ENCODE measurements at places on chromosomes 5 and 9.
A peak's percentile ranks its signal among the peaks of the same experiment; 100 is the strongest.

- no peak for DNase-seq
Observed at GRCh38 chr5:57540823-57541222, 58.2 kb upstream of the ACTBL2 start.

DNA sequence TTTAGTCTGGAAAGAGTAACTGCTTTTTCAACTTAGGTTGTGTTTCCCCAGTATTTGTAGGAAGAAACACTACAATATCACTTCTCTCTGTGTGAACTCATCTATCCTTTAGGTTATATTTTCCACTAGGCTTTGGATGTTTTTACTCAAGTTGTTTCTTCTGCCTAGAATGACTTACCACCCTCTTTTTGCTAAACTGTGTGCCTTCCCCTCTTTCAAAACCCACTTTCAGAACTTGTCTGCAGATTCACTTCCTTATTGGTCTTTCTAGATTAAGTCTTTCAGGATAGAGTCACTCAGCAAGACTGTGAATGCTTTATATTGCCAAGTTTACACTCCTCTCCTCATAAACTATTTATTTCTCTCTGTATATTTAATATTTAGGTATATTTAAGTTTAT, 14.2 kb upstream of the CAST start:
- DNase-seq: no peak

- DNase-seq: no peak
Observed at GRCh38 chr5:37791321-37791720, 48.5 kb downstream of the GDNF start.

GRCh38 chr5:5353681-5354080, 68.8 kb upstream of the ICE1 start:
- DNase-seq: no peak

GRCh38 chr9:89122949-89123348, 55.7 kb downstream of the SHC3 start:
- DNase-seq: no peak

GRCh38 chr5:145587710-145588109, 247.4 kb downstream of the PRELID2 start:
- DNase-seq: no peak

DNA sequence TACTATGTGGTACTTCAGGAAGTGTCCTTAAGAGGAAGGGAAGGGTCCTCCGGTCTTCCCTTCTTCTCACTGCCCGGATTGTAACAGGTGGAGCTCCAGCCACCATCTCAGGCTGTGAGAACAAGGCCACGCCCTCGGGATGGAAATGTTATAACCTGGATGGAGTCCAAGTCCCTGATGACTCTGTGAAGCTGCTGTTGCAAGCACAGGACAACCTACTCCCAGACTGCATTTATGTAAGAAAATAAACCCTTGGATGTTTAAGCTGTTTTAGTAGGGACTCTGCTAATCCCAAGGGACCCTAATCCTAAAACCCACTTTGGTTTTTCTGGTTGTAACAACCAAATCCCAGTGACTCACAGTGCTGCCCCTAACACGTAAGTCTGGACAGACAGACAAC, 221.6 kb downstream of the ACTL7B start:
- no peak for DNase-seq

DNA sequence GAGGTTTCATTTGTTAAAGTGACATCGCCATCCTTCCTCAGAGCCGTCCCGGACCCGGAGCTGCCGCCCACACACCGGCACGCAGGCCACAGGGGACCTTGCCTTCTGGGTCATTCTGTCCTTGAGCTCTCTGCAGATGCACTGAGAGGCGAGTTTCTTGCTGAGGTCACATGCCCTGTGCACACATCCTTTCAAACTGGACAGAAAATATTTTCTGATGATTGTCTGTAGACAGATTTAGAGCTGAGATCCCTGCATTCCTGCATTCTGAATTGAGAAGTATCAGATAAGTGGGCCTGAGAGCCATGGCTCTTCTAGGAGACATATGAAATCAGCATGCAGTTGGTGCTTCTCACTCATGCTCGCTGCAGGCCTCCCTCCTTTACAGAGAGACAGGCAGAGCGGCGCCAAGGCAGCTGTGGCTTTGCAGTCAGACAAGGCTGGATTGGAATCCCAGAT, 25.4 kb downstream of the BOD1 start:
- no peak for DNase-seq

GRCh38 chr5:127854520-127854919, 151.3 kb downstream of the CCDC192 start:
- DNase-seq: no peak

GRCh38 chr9:74771262-74771585, 116.5 kb downstream of the TRPM6 start:
- no peak for DNase-seq

DNA sequence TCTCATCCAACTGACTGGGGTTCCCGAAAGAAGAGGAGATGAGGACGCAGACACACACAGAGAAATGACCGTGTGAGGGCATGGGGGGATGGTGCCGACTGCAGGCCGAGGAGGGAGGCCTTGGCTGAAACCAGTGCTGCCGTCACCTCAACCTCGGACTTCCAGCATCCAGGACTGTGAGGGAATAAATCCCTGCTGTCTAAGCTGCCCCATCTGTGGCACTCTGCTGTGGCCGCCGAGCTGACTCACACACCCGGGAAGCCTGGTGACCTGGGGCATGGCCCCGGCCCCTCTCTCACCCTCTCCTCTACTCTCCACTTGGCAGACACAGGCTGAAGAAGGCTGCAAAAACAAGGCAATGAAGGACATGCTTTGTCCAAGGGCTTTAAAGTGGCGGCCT, 4.4 kb upstream of the COL5A1 start:
- no peak for DNase-seq

- no peak for DNase-seq
Observed at GRCh38 chr5:135880801-135881200, 14.8 kb downstream of the IL9 start.

- peak; percentile 70 for DNase-seq
Observed at GRCh38 chr5:141814064-141814964, 63.9 kb downstream of the PCDH1 start.

- no peak for DNase-seq
Observed at GRCh38 chr5:150454492-150455229, 5.1 kb upstream of the RPS14 start.

GRCh38 chr9:32877103-32877502, 93.8 kb downstream of the TMEM215 start:
- DNase-seq: no peak

- no peak for DNase-seq
Observed at GRCh38 chr9:83535736-83536135, 2.5 kb downstream of the FRMD3 start.

- DNase-seq: no peak
Observed at GRCh38 chr5:105639511-105639910, 2031.2 kb downstream of the EFNA5 start.
